Glutamatergic neuron (in vitro differentiated cells): ENCODE measurements at places on chromosomes 11 and 22. TPM values are rescaled to one million over a fixed set of nuclear protein-coding genes. Genes with fewer than 3 reads are reported as not detected.

The CENPM gene
- total RNA-seq: 3.4 TPM

The OR8G5 gene
- total RNA-seq: not detected

The FAM181B gene
- 0.47 TPM for total RNA-seq

The CTSW gene
- total RNA-seq: not detected

The MFNG gene
- total RNA-seq: 61.1 TPM

The SSTR3 gene
- not detected for total RNA-seq

The ZP1 gene
- not detected for total RNA-seq

The OR8D1 gene
- total RNA-seq: not detected

The OR10A2 gene
- total RNA-seq: not detected

The MS4A6E gene
- not detected for total RNA-seq

The TRIM48 gene
- total RNA-seq: not detected

The CATSPER1 gene
- total RNA-seq: not detected

The PRCP gene
- 12.3 TPM for total RNA-seq

The TRIM51G gene
- not detected for total RNA-seq

The SSH3 gene
- 8.3 TPM for total RNA-seq

The PHOX2A gene
- 12.0 TPM for total RNA-seq

The B3GAT1 gene
- total RNA-seq: 240 TPM

The CHRDL2 gene
- not detected for total RNA-seq

The APOL1 gene
- not detected for total RNA-seq

The ANKK1 gene
- total RNA-seq: not detected

The SEZ6L gene
- total RNA-seq: 109 TPM

The POLR3H gene
- total RNA-seq: 24.6 TPM

The TSPAN32 gene
- total RNA-seq: not detected

The PLAAT2 gene
- not detected for total RNA-seq

The PATE2 gene
- total RNA-seq: not detected

The POLD4 gene
- total RNA-seq: 15.4 TPM

The LMO2 gene
- total RNA-seq: 2.7 TPM

The OR6T1 gene
- not detected for total RNA-seq

The CHRNA10 gene
- total RNA-seq: 0.91 TPM

The CLCF1 gene
- not detected for total RNA-seq

The KRTAP5-2 gene
- not detected for total RNA-seq

The FZD4 gene
- 2.0 TPM for total RNA-seq

The CCDC87 gene
- total RNA-seq: 0.51 TPM
